LNCaP clone FGC (cell line): ENCODE measurements at places on chromosomes 5 and 9.

DNA sequence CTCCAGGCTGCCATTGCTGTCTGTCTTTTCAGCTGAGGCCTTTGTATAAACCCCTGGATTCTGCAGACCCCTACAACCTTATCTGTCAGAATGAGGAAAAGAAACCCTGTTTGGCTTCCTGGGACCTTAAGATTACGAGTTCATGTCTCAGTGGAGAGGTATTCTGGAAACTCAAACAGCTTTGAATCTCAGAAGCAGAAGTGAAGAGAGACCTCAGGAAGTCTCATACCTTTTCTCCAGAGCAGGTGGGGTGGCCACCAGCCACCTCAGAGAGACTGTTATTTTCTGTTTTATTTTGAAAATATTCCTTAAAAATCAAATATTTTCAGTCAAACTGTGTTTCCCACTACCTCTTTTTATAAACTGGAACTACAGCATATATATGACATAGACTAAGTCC, 457.5 kb downstream of the TMEM232 start:
- no peak for DNase-seq

GRCh38 chr5:3931976-3932375, 336.3 kb downstream of the IRX1 start:
- DNase-seq: no peak

DNA sequence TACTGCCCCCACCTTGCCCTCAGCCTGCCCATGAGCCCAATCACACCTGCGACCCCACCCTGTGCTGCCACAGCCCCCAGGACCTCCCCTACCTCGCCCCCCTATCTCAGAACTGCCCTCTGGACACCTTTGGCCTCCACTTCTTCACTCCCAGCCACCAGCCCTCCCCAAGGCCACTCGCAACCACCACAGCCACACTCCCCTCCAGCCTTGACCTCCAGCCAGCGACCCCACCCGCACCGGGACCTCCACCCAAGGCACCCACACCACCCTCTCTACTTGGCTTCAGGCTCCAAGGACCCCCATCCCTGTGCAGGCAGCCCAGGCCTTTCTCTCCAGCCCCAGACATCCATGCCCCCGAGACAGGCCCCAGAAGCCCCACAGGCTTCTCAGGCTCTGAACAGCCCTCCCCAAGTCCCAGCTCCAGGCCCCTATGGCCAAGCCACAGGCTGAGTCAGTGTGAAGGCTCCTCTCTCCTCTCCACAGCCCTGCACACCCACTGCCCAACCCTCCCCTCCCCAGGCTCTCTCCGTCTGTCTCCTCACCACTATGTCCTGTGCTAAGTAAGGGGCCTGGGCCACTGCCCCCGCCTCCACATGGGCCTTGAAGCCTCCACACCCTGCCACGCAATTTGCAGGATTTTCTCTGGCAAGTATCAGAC, 2.0 kb downstream of the AK1 start:
- no peak for DNase-seq

DNA sequence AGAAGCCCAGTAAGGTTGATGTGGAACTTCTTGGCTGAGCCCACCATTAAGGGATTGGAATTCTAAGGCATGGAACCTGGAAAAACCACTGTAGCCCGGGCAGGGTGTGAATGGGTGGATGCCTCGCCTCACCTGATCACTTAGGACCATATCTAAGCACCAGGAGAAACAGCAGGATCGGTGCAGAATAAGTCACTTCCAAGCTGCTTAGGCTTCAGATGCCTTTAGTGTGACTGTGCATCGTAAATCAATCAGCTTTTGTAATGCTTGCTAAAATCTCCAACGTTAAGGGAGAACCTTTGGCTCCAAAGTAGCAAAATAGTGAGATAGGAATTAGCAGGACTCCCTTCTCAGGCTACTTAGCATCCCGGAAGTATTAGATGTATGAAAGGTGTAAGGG, 103.9 kb upstream of the MEGF10 start:
- no peak for DNase-seq

DNA sequence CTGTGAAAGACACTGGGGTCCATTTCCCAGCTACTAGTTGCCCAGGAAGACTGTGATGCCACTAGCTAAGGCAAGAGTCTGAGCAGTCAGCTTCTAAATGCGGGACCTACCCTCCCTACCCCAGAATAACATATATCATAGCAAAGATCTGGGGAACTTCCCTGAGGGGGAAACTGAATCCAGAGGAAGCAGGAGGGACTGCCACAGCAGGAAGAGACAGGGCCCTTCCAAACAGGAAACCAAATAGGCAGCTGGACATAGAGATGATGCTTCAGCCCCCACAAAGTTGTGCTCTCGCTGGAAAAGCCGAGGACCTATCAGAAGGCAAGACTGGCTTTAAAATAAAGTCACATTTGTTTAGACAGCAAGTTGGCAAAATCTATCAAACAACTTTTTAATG, 51.1 kb downstream of the KLHL3 start:
- DNase-seq: no peak

DNA sequence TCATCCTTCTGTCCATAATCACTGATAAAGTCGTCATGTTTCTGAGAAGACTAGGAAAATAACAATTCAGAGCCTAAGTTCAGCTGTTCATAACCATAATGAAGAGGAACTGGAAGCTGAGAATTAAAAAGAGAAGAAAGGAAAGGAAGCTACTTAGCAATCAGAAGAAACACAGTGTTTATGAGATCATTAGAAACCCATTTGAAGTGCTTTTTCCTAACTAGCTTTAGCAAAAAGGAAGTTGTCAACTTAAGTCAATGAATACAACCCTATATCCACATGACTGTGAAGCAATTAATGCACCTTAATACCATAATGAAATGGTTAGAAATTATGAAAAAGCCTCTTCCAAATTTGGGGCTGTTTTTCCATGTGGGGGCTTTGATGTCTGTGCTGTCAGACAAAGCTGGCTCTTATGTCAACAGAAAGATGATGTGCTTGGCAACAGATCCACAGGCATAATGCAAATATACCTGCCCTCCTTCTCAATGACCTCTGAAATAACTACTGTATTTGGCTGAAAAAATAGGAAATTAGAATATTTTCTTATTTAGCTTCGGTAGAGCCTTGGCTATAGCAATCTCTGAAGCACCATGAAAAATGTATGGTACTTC, 463.5 kb downstream of the RASEF start:
- DNase-seq: no peak
